AG04449 (cell line): ENCODE measurements at places on chromosomes 12 and 14.
A peak's percentile ranks its signal among the peaks of the same experiment; 100 is the strongest.

DNA sequence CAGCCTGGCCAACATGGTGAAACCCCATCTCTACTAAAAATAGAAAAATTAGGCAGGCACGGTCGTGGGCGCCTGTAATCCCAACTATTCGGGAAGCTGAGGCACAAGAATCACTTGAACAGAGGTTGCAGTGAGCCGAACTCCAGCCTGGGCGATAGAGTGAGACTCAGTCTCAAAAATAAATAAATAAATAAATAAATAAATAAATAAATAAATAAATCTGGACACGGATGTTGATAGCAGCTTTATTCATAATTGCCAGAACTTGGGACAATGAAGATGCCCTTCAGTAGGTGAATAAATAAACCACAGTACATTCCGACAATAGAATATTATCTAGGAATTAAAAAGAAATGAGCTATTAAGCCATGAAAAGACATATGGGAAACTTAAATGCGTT, 31.1 kb downstream of the TMEM30B start:
- no peak for DNase-seq

GRCh38 chr12:73307260-73307659, 1035.1 kb downstream of the TRHDE start:
- no peak for DNase-seq

DNA sequence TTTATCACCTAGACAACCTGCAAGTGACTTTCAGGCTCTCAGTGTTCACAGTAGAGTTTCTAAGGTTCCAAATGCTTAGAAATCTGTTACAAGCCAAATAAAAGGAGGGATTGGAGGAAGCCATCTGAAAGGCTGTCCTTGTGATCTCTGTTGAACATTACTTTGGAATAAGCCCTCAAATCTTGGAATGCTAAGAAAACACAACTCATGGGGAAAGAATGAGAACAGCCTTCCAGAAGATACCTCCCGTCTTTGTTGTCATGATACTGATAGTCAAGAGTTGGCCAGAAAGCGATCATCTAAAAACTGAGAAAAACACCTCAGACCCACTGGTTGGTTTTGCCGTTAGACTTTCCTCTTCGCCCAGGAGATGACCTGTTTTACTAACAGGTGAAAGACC, 44.4 kb upstream of the KCNK13 start:
- no peak for DNase-seq

- DNase-seq = peak; percentile 75
Measured at GRCh38 chr12:6215932-6216494, 15.8 kb downstream of the CD9 start.

GRCh38 chr14:88209273-88209672, 113.8 kb downstream of the KCNK10 start:
- no peak for DNase-seq

DNA sequence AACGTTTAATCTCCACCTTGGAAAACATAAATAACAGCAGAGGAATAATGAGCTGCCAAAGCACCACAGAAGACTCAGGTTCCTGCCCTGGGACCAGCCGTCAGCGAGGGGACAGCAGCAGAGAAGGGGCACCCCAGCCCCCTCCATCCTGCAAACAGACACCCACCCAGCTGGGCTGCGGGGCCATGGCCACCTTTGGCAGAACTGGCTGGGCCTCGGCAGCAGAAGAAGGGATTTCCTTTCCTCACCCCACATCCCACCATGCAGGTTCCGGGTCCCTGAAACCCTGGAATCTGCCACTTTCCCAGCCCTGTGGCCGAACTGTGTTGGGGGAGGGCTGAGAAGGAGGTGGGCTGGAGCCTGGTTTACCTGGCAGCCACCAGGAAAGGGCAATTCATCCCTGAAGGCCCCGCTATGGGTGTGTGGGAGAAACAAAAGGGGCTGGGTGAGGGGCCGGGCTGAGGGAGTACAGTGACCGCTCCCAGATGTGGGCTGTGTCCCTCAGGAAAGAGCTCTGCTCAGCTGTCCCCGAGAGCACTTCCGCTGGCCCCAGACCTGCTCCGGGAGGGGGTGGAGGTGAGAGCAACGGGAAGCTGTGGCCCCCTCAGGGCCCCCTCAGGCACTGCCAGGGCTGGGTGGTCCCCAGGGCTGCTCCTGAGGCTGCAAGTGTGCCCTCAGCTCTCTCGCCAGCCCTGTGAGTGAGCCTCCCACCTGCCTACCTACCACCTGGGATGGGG, 3.8 kb downstream of the PGF start:
- DNase-seq = no peak

- DNase-seq = no peak
Measured at GRCh38 chr12:82089369-82090121, 268.6 kb downstream of the CCDC59 start.

GRCh38 chr12:113230315-113231234, 9.3 kb downstream of the TPCN1 start:
- no peak for DNase-seq

DNA sequence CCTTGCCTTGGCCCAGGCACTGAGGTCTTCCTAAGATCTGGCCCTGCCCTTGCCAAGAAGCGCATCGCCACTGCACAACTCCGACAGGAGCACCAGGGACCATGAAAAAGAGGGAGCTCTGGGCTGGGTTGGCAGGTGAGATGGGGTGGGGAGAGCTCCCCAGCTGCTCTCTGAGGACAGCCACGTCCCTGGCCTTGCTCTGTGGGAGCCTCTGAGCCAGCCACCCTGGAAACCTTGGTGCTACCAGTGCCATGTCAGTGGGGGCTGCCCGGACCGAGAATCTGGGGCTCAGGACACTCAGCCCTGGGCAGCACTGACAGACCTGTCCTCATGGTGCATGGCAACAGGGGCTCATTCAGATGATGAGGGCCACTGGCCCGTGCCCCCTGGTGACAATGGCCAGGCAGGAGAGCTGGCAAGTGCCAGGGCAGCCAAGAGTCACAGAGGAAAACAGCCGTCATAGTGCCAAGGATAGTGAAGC, 134.8 kb downstream of the ZFP36L1 start:
- DNase-seq = no peak

- DNase-seq = no peak
Measured at GRCh38 chr12:102009796-102010195, 52.0 kb downstream of the WASHC3 start.

DNA sequence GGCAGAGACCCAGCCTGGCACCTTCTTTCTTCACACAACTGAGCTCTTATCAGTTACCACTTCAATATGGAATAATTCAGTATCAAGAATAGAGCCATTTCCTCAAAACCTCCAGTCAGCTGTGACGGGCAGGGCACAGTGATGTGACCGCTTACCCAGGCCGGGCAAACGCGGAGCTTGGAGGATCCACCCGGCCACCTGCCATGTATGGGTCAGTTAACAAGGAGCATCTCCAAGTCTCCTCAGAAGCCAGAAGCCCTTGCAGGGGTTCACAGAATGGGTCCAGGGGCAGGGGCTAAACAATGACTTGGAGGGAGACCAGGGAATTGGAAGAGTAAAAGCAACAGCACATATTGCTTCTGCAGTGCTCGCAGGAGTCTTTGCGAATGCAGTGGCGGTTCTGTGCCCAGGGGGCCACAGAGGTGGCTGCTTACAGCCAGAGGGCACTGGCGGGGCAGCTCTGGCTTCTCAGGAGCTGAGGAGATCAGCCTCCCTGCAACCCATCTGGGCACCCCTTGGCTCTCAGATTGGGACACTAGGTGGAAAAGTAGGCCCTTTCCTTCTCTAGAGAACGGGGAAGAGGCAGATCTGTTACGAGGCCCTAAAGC, 162.3 kb downstream of the CALM1 start:
- no peak for DNase-seq

DNA sequence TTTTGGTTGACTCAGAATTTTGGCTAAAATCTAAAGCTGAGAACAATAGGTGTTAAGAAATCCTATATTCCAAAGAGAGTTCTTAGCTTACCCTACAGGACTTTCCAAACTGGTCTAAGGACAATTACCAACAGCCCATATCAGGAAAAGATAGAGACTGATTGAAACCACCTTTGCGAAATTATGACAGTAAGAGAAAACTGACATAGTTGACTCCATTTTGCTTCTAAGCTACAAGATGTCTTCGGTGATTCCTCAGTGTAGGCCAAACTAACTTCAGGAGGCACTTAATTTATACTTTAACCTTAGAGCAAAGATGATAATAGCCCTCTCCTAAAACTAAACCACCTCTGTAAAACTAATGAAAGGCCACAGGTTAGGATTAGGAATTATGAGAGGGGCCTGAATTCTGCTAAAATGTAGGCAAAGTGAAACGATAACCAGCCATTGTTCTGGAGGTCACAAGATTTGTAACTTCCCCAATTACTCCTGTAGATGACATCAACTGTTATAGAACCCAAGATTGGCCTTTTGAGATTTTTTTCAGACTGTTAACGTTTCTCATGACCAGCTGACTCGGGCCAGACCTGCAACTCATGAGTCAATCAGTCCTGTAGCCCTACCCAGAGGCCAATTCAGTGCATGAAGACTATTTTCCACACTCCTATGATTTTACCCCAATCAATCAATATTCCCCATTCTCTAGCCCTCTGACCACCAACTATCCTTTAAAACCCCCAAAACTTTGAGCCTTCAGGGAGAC, 43.0 kb downstream of the KLRG1 start:
- DNase-seq = no peak

DNA sequence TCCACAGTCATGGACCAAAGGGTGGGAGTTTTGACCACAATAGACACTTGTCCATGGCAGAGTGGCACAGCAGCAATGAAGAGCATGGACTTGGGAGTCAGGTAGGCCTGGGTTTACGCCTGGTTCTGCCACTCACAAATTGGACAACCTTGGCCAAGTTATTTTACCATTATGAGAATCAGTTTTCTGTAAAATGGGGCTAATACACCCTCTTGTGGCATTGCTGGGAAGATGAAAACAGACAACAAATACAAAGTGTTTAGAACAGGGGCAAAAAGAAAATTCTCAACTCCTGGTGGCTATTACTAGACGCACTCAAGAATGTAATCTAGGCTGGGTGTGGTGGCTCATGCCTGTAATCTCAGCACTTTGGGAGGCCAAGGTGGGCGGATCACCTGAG, 2.6 kb downstream of the C12orf43 start:
- no peak for DNase-seq

DNA sequence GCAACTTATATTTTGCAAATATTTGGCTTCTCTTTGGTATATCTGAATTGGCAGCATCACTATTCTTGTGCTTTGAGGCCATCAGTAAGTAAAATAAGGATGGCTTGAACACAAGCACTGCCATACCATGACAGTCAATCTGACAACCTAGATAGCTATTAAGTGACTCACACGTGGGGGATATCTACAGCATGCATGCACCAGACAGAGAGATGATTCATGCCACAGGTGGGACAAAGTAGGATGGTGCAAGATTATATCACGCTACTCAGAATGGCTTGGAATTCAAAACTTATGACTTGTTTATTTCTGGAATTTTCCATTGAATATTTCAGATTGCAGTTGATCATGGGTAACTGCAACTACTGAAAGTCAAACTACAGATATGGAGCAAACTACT, 675.6 kb upstream of the MDGA2 start:
- no peak for DNase-seq

DNA sequence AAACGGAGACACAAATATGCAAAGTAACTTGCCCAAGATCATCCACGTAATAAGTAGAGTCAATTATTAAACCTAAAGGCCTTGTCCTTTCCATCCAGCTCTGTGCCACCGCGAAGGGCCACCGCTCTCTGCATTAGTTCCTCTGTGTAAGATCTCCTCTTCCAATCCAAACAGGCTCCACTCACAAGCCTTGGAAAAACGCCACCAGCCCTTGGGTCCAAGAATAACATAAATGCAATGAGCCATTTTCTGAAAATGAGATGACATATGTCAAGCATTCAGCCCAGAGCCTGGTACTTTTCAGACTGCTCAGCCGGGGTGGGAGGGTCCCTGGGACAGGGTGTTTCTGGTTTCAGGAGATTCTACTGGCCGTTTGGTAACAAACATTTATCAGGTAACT, 30.0 kb downstream of the DGLUCY start:
- DNase-seq = no peak

DNA sequence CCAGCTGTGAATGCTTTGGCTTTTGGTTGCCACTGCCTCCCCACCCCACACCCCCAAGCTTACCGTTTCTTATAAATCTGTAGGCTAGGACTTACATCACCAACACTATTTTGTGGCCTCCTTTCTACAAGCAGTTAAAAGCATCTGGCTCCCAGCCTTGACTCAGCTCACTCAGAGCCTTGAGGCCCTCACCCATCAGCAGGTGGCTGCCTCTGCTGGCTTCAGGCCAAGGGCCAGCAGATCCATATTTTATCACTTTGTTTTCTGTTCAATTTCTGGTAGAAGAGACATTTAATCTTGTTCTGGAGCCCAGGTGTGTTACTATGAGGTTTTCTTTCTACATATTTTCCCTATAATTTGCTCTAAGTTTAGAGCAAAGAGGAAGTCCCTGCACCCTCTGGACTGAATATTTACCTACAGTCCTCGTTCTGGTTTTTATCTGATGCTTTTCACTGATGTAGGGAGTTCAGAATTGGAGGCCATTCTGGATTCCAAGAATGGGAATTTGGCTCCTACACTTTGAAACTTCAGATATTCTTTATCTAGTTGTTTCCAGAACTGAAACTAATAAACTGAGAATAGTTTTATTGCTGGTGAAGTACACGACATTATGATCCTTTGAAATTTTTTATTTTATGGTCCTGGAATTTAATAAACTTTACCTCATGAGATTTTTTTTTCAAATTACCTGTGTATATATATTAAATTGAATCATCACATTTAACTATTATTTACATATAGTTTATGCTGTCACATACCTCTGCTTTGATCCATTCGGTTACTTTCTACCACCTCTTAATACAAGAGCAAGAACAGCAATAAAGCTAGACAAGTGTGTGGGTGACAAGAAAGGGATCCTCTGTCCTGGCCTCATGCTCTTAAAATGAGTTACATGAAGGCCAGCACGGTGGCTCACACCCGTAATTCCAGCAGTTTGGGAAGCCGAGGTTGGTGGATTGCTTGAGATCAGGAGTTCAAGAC, 22.2 kb downstream of the PLBD1 start:
- no peak for DNase-seq

DNA sequence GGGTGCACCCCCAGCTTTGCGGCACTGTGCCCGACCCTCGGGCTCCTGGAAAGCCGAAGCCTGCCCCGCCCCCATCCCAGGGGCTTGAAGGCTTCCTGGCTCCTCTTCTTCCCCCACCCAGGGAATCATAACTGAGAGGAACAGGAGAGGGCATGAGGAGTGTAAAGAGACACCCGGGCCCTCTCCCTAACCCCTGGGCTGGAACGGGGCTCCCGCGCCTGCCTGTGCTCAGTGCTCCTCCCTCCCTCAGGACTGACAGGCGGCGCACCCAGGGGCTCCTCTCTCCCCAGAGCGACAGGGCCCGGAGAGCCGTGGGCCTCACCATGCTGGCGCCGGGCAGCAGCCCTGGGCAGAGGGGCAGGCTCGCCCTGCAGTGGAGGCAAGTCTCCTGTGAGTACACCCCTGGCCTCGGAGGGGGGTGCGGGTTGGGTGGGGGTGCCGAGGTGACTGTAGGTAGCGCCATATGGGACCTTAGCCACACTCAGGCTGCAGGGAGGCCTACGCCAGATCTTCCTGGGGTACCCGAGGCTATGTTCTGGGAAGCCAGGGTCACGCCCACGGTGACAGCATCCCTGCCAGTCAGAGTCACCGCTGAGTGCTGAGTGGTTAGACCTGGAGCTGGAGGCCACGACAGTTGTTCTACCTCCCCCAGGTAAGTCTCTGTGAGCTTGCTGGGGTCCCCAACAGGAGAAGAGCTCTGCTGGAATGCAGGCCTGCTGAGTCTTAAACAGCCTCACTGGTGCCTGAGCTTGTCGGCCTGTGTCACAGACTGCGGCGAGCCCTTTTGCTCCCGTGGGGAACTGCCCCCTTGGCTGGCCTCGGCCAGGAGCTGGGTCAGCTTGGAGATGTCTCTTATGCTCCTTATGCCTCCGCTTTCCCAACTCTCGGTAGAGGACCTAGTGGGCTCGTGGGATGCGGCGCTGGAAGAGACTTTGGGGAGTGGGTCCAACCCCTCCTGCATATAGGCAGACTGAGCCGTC, 7.8 kb downstream of the LRTM2 start:
- DNase-seq = no peak
